Activated T-helper 1 cell treated with anti-CD3 and anti-CD28 coated beads, Interleukin-2, amount 50 U/mL, for 16 hours (primary cell): ENCODE measurements at places on chromosomes 2 and 18.

DNA sequence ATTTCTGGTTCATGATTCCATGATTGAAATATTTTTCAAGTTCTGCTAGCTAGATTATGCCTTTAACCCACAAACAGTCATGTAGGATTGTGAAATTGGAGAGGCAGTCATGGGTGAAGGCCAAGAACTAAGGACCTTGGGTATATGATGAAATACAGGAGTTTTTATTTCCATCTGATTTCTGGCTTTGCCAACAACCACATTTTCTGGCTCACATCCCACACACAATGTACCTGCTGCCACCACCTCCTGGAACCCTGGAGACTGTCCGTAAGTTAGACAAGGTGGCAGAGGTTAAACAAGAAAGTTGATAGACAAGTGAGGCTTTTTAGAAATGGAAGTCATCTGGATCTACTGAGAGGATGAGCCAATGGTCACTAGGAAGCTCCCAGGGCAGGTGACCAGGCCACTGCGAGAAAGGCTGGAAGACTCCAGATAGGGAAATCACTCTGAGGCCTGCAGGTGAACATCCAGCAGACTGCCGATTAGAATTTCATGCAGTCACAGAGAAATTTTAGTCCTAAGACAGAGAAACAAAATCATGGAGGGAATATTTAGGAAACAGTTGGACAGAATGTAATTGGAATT is 402.0 kb downstream of the ALK start:
- no peak for DNase-seq

- DNase-seq, result peak; percentile 33
Observed at GRCh38 chr2:30422444-30423040, 24.5 kb upstream of the LCLAT1 start.

GRCh38 chr18:68323921-68324320 is 391.0 kb downstream of the TMX3 start:
- DNase-seq, result no peak

- DNase-seq, result peak; percentile 57
Observed at GRCh38 chr2:98569197-98569793, 39.0 kb downstream of the COA5 start.

DNA sequence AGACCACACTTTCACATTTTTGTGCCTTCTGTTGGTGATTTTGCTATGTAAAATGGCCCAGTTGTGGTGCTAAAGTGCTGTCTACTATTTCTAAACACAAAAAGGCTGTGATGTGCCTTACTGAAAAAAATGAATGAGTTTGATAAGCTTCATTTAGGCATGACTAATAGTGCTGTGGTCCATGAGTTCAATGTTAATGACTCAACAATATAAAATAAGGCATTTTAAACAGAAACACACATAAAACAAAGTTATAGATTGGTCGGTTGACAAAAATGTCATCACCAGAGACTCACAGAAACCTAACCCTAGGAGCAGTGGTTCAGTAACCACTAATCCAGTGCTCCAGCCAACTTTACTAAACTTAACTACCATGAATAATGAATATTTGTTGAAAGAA is 160.0 kb downstream of the DNAH6 start:
- DNase-seq, result no peak
